Right renal pelvis (tissue), 4 donors: ENCODE measurements at places on chromosomes 4 and X.

GRCh38 chrX:39772057-39772832, 325.5 kb downstream of the BCOR start:
- no peak for DNase-seq

- no peak for DNase-seq
These were observed 648.3 kb downstream of the SPRY1 start for GRCh38 chr4:124044867-124045266.

DNA sequence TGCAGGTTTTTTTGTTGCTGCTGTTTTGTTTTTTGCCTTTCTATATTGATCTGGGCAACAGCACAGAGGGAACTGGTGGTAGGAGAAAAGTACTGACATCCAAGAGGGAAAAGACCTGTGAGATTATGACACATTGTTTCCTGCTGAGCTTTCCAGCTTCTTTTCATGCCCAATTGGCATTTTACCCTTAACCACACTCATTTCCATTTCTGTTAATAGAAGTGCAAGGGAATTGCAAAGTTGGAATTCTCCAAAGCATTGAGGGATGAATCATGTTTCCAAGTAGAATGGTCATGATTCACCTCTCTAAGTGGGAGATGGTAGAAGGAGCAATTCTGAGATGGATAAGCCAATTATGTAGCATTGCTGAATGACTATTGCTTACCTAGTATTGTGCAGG, 161.5 kb downstream of the PPARGC1A start:
- no peak for DNase-seq

DNA sequence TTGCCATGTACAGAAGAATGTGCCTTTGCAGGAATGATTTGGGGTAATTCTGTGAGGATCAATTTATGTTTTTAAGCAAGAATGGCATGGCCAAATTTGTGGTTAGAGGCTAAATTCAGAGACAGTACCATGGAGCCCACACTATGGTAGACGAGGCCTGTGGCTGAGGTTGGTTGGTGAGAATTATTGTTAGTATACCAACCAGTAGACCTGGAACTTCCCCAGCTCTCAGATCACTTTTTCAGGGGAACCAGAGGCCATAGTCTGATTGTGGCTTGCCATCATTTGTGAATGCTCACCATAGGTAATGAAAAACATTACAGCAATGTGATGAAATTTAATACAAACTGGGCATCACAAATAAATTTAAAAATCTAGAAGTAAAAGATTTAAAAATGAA, 56.3 kb downstream of the SHISA3 start:
- DNase-seq, result no peak

DNA sequence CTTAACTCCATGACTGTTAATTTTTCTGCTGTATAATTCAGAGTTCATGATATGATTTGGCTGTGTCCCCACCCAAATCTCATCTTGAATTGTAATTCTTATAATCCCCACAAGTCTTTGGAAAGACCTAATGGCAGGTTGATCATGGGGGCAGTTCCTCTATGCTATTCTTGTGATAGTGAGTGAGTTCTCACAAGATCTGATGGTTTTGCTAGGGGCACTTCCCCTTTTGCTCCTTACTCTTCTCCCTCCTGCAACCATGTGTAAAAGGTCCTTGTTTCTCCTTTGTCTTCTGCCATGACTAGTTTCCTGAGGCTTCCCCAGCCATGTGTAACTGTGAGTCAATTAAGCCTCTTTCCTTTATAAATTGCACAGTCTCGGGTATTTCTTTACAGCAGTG, 1751.9 kb downstream of the ARAP2 start:
- DNase-seq, result no peak

GRCh38 chrX:16436348-16437188, 213.4 kb upstream of the S100G start:
- peak; percentile 41 for DNase-seq

DNA sequence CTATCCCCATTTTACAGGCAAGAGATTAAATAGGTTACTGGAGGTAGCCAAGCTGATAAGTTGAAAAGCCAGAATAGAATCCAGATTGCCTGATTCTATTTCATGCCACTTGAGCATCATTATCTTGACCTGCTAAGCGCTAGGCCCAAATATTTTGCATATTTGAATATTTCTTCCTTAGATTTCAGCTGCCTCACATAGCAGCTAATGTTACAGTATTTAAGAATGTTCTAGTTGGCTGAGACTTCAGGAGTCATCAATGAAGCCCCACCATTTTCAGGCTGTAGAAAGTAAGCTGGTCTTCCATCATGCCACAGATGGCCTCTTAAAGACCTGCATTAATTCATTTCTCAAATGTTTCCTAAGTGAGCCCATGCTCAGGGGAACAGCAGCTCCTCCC, 121.4 kb downstream of the SHROOM3 start:
- DNase-seq, result no peak

DNA sequence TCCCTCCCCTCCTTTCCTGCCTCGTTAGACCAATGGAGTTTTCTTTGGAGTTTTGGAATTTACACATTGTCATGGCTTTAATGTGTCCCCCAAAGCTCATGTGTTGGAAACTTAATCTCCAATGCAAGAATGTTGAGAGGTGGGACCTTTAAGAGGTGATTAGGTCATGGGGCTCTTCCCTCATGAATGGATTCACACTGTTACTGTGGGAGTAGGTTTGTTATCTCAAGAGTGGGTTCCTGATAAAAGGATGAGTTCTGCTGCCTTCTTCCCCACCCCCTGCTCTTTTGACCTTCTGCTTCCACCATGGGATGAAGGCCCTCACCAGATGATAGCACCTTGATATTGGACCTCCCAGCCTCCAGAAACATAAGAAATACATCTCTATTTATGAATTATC, 16.8 kb downstream of the MORF4L2 start:
- DNase-seq, result no peak

DNA sequence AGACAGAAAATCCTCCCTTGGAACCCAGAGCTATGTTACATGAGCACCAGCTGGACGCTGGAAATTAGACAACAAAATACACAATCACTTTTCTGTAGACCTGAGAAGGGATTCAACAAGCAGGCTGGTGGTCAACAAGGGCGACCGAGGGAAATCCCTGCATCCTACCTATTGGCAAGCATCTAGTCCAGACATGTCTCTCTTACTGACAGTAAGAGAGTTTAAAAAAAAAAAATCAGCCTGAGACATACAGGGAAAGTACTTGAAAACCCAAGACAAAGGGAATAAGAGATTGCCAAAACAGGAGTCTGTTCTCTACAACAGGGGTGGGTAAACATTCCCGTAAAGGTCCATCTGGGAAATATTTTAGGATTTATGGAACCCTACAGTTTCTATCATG, 108.0 kb downstream of the KDR start:
- no peak for DNase-seq

- DNase-seq, result no peak
These were observed 126.9 kb upstream of the PDLIM3 start for GRCh38 chr4:185662030-185662778.

DNA sequence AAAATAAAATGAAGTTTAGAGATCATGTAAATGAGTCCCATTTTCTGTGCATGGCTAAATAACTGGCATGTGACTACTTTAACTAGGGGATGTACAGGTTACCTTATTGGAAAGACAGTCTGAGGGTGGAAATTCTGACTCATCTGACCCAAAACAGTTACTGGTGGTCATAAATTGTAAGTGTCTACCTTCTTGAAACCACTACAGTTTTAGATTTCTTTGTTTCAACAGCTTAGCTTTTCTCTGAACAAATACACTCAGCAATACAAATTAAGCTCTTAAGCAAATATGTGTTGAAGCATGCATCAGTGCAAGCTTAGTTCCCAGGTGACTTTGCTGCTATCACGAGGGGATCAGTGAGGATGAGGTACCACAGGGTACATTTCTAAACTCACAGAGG, 60.7 kb upstream of the PGM2 start:
- DNase-seq, result no peak

- DNase-seq, result no peak
These were observed 21.7 kb downstream of the INPP4B start for GRCh38 chr4:142824368-142824767.

DNA sequence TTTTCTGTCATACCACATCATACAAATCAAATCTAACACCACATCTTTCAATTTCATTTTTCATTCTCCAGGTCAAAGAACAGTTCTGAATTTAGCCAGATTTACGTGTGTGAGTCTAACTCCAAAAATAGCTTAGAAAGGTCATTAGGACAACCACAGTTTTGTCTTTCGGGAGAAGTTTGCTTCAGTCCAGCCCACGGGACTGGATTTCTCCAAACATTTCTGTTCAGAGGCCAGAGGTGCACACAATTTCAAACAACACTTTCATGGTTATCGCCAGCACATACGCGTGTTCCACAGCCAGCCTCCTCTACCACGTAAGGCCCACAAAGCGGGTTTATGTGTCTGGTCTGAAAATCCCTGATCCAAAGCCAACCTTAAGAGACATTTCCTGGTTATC, 65.9 kb downstream of the VEGFC start:
- DNase-seq, result no peak

GRCh38 chr4:6752486-6752829, 30.1 kb upstream of the KIAA0232 start:
- no peak for DNase-seq

- no peak for DNase-seq
These were observed 17.1 kb downstream of the PRIMPOL start for GRCh38 chr4:184666670-184667069.

- DNase-seq, result no peak
These were observed 48.6 kb downstream of the GAK start for GRCh38 chr4:883377-884095.

DNA sequence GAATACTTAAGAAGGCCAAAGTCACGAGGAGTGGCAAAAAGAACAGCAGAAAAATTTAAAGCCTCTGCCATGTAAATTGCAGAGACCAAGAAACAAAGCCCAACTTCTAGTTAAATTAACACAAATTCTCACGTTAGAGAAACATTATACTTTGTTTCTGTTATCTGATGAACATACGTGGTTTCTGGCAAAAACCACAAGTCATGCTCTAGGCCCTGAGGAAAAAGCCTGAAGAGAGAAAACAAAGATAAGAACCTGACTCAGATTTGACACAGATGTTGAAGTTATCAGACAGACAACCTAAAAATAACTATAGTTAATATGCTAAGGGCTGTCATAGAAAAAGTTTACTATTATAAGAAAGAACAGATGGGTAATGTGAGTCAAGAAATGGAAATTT, 149.1 kb upstream of the PCDH10 start:
- DNase-seq, result no peak

- no peak for DNase-seq
These were observed 48.5 kb upstream of the CLCN4 start for GRCh38 chrX:10108288-10108687.

DNA sequence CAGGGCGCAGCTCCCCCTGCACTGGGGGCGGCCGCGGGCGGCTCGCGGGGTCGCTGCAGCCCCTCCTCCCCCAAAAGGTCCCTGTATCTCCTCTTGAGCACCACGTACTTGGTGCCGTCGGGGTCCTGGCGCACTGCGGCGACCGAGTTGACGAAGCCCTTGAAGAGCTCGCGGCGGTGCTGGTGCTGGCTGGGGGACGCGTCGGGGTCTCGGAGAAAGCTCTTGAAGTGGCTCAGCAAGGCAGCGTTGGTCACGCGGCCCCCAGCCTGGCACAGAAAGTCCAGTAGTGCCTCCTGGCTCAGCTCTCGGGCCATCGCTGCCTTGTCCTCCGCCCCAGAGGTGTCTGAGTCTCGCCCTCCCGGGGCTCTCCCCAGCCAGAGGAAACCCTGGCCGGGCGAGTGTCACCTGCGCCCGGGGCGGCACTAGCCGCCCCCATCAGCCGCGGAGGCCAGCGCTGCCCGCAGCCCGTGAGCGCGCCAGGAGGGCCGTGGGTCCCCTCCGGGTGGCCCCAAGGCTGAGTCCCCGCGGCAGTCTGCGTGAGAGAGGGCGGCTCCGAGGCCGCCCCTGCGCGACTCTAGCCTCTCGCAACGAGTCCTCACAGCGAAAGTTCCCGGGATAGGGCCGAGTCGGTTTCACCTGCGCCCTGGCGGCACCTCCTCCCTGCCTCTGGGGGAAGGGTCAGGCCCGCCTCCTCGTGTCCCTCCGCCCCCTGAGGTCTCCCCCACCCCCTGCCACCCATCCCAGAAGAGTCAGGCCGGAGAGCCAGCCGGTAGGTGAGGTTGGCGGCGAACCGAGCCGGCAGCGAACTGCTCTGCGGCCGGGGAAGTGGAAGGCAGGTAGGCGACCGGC, at the start of gene SOWAHB:
SOWAHB (minus strand) TSS at position 609 of the 849 bp plus-strand sequence; CDS start at position 314, 295 bp downstream.
- peak; percentile 65 for DNase-seq

DNA sequence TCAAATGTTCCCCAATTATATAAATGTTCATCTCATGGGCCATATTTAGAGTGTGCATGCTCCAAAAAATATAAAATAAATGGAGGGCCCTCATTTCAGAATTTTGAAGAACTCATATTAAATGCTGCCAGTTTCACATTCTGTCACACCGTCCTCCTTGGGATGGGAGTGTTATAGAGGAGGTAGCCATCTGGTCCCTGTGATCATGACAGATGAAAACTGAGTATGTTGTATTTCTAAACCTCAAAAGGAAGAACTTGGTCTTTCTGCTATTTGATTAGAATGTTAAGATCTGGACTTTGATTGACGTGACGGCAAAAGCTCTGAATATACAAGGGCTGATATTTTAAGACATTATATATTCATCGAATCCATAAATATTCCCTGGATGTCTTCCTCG, 308.0 kb downstream of the RAPGEF2 start:
- DNase-seq, result no peak

DNA sequence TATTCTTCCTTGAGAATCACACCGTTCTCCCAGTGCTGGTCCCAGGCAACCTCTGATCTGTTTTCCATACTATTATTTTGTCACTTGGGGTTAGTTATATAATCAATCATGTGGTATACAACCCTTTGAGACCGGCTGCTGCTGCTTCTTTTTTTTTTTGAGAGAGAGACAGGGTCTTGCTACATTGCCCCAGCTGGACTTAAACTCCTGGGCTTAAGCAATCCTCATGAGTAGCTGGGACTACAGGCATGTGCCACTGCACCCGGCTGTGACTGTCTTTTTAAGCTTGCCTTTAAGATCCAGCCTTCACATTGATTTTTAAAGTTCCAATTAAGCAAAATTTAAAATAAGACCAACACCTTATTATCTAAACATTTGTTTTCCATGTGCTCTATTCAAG, 86.7 kb upstream of the EXOC1L start:
- no peak for DNase-seq

GRCh38 chr4:53602390-53602789, 11.1 kb upstream of the LNX1 start:
- no peak for DNase-seq

- no peak for DNase-seq
These were observed 277.2 kb downstream of the HS3ST1 start for GRCh38 chr4:11151500-11151899.

- no peak for DNase-seq
These were observed 449.1 kb downstream of the FAM133A start for GRCh38 chrX:94123062-94123461.
